ENCODE measurements at places on chromosomes 13 and 19.

GRCh38 chr19:5154129-5154798 is 185.4 kb downstream of the KDM4B start:
- no peak for DNase-seq

DNA sequence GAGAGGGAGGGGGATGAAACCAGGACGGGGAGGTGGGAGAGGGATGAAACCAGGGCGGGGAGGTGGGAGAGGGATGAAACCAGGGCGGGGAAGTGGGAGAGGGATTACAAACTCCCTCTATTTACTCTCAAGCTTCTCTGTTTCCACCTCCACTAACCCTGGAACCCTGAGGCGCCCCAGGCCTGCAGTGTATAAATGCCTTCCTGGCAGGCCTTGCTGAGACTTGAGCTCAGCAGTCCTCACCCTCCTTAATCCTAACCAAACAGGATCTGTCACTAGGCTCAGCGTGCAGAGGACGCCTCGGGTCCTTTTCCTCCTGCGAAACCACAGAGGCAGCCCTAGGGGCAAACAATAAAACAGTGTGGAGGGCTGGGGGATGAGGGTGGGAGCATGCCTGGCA is 32.1 kb upstream of the OR1M1 start:
- no peak for DNase-seq

DNA sequence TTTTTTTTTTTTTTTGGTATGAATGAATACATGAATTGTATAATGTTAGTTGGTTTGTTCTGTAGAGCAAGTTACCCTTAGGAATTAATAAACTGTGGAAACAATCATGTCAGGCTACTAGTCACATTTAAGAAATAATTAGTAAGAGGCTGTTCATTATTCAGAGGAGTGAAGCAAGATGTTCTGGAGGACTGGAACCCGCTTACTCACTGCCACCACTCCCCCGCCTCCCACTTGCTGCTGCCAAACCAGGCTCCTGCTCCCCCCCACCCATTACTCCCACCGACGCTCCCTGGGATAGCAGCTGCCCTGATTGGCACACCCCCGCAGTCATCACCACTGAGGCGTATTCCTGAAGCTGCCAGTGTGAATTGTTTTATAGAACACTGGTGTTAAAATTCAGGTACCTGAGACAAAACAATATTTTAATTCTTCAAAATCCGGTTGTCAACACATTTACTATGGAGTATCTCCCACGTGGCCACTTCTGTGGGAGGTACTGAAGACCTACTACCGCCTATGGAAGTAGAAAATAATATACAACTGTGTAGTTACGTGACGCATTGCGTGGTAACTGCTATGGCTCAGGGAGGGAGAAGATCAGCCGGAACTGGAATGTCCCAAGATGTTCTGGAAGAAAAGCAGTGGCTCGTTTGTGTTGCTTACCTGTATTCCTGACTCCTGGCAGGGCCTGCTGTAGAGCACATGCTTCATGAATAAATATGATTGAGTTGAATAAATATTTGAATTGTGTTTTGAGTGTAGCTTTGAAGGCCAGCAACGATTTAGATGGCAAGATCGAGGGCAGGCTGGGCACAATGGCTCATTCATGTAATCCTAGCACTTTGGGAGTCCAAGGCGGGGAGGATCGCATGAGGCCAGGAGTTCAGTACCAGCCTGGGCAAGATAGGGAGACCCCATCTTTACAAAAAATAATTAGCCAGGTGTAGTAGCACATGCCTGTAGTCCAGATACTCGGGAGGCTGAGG is 1.7 kb downstream of the DPY19L3 start:
- DNase-seq = no peak

DNA sequence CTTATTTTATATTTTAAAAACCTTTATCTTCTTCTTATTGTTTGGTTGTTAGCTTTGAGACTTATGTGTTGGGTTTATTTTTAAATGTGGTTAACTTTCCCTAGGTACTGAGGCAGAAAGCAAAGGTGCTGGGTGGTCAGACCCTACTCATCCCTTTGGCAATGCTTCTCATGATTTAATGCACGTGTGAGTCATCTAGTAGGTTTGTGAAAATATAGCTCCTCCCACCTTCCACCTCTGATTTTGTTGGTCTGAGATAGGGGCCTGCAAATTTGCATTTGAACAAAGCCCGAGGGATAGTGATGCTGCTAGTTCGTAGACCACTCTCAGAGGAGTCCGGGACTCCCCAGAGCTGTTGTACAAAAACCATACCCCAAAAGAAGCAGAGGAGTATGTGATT is 771.3 kb upstream of the ARGLU1 start:
- DNase-seq = no peak

DNA sequence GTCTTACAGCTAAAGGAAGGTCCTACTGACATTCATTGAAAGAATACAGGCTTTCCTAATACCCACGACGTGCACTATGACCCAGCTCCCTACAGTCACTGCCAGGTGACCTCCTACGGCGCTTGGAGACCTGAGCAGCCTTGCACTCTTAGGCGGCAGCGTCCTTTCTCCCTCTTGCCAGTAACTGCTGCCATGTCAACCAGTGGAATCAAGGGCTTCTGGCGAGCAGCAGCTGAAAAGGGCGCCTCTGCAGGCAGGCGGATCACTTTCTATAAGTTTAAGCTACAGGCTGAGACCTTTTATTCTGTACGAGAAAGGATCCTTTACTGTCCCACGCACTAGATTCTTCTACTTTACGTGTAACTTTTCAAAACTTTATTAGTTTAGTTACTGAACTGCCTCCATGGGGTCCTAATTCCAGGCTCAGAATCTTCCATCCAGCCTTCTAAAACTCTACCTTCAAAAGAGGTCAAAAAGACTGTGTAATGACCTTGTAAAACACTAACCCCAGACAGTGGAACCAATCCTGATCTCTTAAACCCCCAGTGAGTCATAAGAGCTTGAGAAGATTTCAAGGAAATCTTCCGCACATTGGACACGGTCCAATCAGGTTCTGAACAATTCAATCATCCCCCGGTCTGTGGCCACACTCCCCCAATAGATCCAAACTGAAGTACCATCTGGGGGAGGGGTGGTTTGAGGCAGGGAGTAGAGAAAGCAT is 1.9 kb downstream of the KCTD12 start:
- DNase-seq = no peak
